Karpas-422 (cell line): ENCODE measurements at places on chromosomes 5 and 9. TPM values are rescaled to one million over a fixed set of nuclear protein-coding genes. Genes with fewer than 3 reads are reported as not detected.
A peak's percentile ranks its signal among the peaks of the same experiment; 100 is the strongest.

Gene EIF4E1B
- total RNA-seq = not detected in 2 replicates

Gene ANKRD18A
- not detected in 2 replicates for total RNA-seq

Gene OXCT1
- total RNA-seq = 62.8 and 81.3 TPM in 2 replicates

Gene LHFPL2
- total RNA-seq = 4.7 and 4.8 TPM in 2 replicates

Gene PTCH1
- 11.7 and 12.4 TPM in 2 replicates for total RNA-seq

Gene SEMA6A
- not detected in 2 replicates for total RNA-seq

DNA sequence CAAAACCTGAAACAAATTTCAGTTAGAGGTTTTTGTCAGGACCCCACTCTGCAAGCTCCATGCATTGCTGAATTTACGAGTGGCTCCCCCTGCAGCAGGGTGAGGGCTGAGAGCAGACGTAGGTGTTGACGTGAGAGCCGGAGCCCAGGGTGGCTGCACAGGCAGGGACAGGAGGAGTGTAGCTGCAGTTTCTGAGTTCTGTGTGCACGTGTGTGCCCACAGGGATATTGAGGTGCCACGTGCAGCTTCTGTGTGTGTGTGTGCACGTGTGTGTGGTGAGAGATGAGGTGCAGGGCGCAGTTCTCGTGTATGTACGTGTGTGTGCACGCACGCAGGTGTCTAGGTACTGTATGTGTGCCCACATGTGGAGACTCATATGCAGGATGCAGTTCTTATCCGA lies 14.6 kb downstream of the PLEKHG4B start:
- no peak overlapping the region for H3K27ac ChIP-seq
- H3K4me3 ChIP-seq = no peak overlapping the region
- H3K36me3 ChIP-seq = no peaks in the 10 kb centered on the region
- no peaks in the 10 kb centered on the region for H3K27me3 ChIP-seq

DNA sequence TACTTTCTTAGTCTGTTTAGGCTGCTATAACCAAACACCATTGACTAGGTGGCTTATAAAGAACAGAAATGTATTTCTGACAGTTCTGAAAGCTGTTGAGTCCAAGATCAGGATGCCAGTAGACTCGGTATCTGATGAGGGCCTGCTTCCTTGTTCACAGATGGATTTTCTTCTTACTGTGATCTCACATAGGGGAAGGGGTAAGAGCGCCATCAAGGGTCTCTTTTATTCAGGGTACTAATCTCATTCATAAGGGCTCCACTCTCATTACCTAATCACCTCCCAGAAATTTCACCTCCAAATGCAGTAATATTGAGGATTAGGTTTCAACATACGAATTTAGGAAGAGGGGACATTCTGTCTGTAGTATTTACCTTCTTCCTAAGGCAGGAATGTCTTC lies 384.0 kb upstream of the DMAC1 start:
- no peak overlapping the region for H3K4me3 ChIP-seq
- H3K4me1 ChIP-seq = no peaks in the 10 kb centered on the region
- no peak for DNase-seq
- H3K27ac ChIP-seq = no peak overlapping the region
- H3K27me3 ChIP-seq = no peaks in the 10 kb centered on the region
- H3K36me3 ChIP-seq = no peaks in the 10 kb centered on the region

- no peaks in the 10 kb centered on the region for H3K36me3 ChIP-seq
- H3K4me1 ChIP-seq = peaks cover 4% of the 10 kb centered on the region; the same call in 1 of the 2 replicates
- peak; percentile 19 for DNase-seq
- no peak overlapping the region for H3K4me3 ChIP-seq
- no peak overlapping the region for H3K27ac ChIP-seq
Observed at GRCh38 chr9:36144309-36145232, 8.0 kb downstream of the GLIPR2 start.

DNA sequence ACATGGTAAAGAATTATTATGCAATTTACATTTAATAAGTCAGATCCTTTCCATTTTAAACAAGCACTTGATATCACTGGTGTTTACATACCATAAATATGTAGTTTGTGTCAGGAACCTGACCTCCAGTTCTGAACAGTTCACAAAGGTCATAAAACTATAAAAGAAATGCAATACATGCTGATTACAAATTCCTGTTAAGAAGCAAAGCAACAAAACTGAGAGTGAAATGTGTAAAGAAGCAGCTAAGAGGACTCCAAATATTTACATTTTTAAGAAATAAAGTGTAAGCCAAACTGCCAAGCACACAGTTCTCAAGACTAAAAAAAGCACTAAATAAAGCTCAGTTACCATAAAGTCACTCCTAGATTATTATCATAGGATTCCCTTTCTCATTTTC lies 17.4 kb upstream of the SCAI start:
- H3K27ac ChIP-seq = no peak overlapping the region
- no peak overlapping the region for H3K4me3 ChIP-seq

DNA sequence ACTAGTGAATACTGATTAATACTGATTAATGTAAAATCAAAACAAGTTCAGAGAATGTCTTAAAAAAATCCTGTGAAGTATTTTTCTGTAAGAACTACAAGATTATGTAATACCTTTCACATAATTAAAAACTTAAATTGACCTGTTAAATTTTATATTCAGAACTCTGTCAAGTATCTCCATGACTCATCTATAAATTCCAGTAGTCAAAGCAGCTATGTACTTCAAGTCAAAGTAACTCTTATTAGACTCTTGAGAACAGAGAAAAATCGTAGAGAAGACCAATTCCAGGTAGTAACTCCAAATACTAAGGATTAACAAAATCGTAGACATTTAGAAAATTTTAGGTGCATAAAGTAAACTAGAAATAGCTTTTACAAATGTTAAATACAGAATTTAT lies 77.1 kb downstream of the HOMER1 start:
- H3K4me1 ChIP-seq = no peaks in the 10 kb centered on the region
- 0 out of 2 replicates have a peak, but pooled peaks cover 2% of the 10 kb centered on the region for H3K27me3 ChIP-seq
- H3K27ac ChIP-seq = no peak overlapping the region
- no peak for DNase-seq
- no peak overlapping the region for H3K4me3 ChIP-seq
- H3K36me3 ChIP-seq = no peaks in the 10 kb centered on the region

- H3K36me3 ChIP-seq = peaks cover 42% of the 10 kb centered on the region
- H3K27ac ChIP-seq = no peak overlapping the region
- DNase-seq = no peak
- peaks cover 45% of the 10 kb centered on the region for H3K4me1 ChIP-seq
- H3K4me3 ChIP-seq = no peak overlapping the region; the same call in 1 of the 2 replicates
Observed at GRCh38 chr9:15426019-15426418, 3.3 kb downstream of the SNAPC3 start.

DNA sequence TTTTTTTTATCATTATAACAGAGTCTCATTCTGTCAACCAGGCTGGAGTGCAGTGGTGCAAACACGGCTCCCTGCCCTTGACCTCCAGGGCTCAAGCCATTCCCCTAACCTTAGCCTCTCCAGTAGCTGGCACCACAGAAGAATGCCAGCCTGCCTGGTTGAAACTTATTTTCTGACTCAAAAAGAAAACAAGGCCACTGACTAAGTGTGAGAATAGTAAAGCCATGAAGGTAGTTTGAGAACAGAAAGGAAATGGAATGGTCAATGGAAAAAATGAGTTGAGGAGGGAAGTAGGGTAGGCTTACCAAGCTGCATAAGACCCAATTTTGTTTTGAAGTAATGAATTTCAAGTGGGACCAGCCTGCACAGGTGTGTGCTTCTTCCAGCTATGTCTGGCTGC lies 82.8 kb upstream of the RORB start:
- H3K36me3 ChIP-seq = no peaks in the 10 kb centered on the region
- no peak for DNase-seq
- H3K4me1 ChIP-seq = no peaks in the 10 kb centered on the region
- H3K4me3 ChIP-seq = no peak overlapping the region
- H3K27me3 ChIP-seq = no peaks in the 10 kb centered on the region

DNA sequence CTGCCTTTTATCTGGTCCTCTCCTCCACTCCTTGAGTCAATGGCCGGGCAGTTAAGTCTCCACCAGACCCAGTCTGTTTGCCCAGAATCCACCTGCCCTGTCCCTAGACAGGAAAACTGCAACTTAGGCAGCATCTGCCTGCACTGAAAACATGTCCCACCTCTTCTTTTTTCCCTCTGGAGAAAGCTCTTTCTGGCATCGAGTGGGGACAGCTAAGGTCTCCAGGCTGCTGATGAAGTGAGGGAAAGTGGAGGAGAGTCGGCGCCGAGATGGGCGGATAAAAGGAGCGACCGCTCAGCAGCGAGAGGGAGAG lies 243 bp upstream of the SHISAL2B start:
- no peak overlapping the region for H3K4me3 ChIP-seq
- H3K27ac ChIP-seq = no peak overlapping the region
- no peaks in the 10 kb centered on the region for H3K4me1 ChIP-seq
- no peaks in the 10 kb centered on the region for H3K36me3 ChIP-seq
- H3K27me3 ChIP-seq = no peaks in the 10 kb centered on the region

DNA sequence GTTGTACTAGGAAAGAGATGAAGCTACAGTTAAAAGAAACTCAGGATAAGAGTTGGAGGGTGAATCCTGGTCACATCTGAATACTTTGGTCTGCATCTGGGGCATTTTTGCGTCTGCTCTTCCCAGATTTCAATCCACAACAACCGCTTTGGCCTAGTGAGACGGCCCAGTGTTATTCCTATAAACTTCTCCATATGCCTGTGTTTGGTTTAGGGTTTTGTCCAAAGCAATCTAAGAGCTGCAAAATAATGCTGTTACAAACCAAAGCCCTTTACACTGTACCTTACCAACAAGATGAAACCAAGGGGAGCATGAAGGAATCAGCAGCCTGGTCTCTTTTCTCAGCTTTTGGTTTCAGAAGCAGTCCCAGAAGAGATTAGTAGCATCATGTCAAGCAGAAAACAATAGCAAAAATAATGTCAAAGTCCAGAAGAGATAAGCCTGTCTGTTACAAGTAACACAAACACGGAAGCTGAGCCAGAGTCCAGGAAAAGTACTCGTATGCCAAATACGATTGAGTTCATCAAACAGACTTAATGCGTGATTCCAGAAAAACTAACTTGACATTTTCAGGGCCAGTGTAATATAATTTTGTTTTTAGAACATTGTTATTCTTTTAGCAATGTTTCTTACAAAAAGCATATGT lies 379.9 kb upstream of the ACO1 start:
- H3K36me3 ChIP-seq = no peaks in the 10 kb centered on the region
- H3K4me3 ChIP-seq = no peak overlapping the region
- DNase-seq = no peak

- DNase-seq = no peak
- no peak overlapping the region for H3K27ac ChIP-seq
- no peaks in the 10 kb centered on the region for H3K27me3 ChIP-seq
- no peak overlapping the region for H3K4me3 ChIP-seq
- H3K4me1 ChIP-seq = no peaks in the 10 kb centered on the region
Observed at GRCh38 chr5:95152535-95152934, 132.4 kb downstream of the MCTP1 start.

- no peak overlapping the region for H3K27ac ChIP-seq
- no peaks in the 10 kb centered on the region for H3K27me3 ChIP-seq
- H3K4me1 ChIP-seq = peaks cover 25% of the 10 kb centered on the region
Observed at GRCh38 chr9:110101531-110102161, 106.3 kb downstream of the C9orf152 start.

DNA sequence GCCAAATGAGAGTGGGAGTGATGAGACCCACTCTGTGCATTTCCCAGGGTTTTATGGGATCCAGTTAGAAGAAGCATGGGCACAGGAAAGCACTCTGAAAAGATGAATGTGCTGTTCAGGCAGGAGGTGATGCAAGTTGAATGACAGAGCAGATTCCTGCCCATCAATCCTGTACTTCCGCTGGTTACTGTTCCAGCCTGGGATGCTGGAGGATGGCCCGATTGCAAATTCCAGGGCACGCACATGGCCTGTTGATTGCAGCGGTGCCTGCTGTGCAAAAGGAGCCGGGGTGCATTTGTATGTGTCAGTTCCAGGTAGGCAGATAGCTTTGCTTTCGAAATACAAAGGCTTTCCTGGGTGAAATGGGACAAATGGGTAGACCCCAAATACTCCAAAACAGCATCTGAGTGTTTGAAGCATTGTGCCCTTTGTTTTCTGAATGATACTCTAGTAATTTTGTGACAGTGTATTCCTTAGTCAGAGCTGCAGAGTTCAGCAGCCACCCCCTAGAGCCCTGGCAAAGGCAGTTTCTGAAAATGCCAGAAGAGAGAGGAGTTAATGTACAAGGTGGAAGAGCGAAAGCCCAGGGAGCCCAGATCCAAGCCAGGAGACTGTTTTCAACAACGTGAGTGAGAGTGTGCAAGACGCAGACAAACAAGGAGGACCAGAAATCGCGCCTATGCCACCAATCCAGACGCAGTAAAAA lies 454.2 kb upstream of the CLINT1 start:
- H3K36me3 ChIP-seq = no peaks in the 10 kb centered on the region
- H3K27ac ChIP-seq = no peak overlapping the region
- H3K4me3 ChIP-seq = no peak overlapping the region
- H3K4me1 ChIP-seq = peaks cover 4% of the 10 kb centered on the region

GRCh38 chr9:1469996-1470395 lies 419.8 kb downstream of the DMRT2 start:
- H3K4me1 ChIP-seq = no peaks in the 10 kb centered on the region
- no peaks in the 10 kb centered on the region for H3K36me3 ChIP-seq
- no peaks in the 10 kb centered on the region for H3K27me3 ChIP-seq
- no peak overlapping the region for H3K27ac ChIP-seq

- H3K27ac ChIP-seq = no peak overlapping the region
- peaks cover 4% of the 10 kb centered on the region for H3K4me1 ChIP-seq
Observed at GRCh38 chr5:150540615-150541396, 32.9 kb downstream of the NDST1 start.

DNA sequence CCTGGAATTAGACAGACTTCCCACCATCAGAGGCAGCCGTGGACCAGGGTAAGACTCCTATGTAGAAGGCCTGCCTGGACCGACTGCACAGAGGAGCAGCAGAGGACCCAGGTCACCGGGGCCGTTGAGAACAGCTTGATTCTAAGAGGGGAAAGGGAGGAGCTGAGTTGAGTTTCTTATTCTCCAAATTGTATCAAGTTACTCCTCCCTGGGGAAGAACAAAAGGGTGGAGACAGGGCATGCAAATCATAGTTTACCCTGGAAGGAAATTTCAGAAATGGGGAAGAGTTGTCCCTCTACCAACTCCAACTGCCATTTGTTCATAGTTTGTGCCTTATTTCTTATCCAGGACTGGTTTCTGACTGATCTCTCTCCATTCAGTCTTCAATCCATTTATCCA lies 20.9 kb upstream of the SLC31A2 start:
- no peak overlapping the region for H3K4me3 ChIP-seq
- H3K4me1 ChIP-seq = peaks cover 8% of the 10 kb centered on the region
- no peaks in the 10 kb centered on the region for H3K27me3 ChIP-seq
- no peaks in the 10 kb centered on the region for H3K36me3 ChIP-seq

GRCh38 chr5:147387109-147387508 lies 122.8 kb downstream of the DPYSL3 start:
- H3K27ac ChIP-seq = no peak overlapping the region
- H3K27me3 ChIP-seq = no peaks in the 10 kb centered on the region
- H3K4me3 ChIP-seq = no peak overlapping the region

DNA sequence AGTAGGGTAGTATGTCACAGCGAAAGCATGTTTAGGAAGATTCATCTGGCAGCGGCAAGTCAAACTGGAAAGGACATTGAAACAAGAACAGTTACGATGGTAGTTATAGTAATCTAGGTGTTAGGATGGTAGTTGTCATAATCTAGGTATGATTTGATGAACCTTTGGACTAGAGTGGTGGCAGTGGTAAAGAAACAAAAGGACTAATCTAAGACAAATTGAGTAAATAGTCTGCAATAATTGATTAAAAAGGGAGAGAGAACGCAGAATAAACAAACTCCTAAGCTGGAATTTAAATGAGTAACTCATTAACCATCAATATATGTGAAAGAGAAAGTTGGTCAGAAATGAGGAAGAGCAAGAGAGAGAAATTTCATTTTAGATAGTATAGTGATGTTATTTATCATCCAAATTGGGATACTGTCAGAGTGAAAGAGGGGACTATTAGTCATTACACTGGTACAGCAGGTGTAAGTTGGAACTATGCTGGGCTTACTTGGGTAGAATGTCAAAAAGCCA lies 56.8 kb downstream of the MTREX start:
- DNase-seq = no peak
- H3K4me1 ChIP-seq = 0 out of 2 replicates have a peak, but pooled peaks cover 4% of the 10 kb centered on the region
- H3K27ac ChIP-seq = no peak overlapping the region
- peaks cover 29% of the 10 kb centered on the region for H3K36me3 ChIP-seq
- H3K27me3 ChIP-seq = no peaks in the 10 kb centered on the region
